Fibroblast of lung (primary cell): ENCODE measurements at places on chromosomes 11 and 22. TPM values are rescaled to one million over a fixed set of nuclear protein-coding genes. Genes with fewer than 3 reads are reported as not detected.
A peak's percentile ranks its signal among the peaks of the same experiment; 100 is the strongest.

BRMS1 gene
- 43.9 and 50.6 TPM in 2 replicates for total RNA-seq

GRCh38 chr11:104075091-104075490 is 38.7 kb downstream of the DDI1 start:
- no peaks in the 10 kb centered on the region for H3K27me3 ChIP-seq
- H3K4me1 ChIP-seq = no peaks in the 10 kb centered on the region
- no peak overlapping the region for H3K4me3 ChIP-seq
- no peaks in the 10 kb centered on the region for H3K36me3 ChIP-seq
- DNase-seq = no peak

GRCh38 chr11:125093502-125093901 is 17.9 kb downstream of the TMEM218 start:
- DNase-seq = no peak
- no peaks in the 10 kb centered on the region for H3K27me3 ChIP-seq
- peaks cover 12% of the 10 kb centered on the region for H3K4me1 ChIP-seq
- no peak overlapping the region for H3K4me3 ChIP-seq
- no peaks in the 10 kb centered on the region for H3K36me3 ChIP-seq

SAA4 gene
- total RNA-seq = not detected in 2 replicates

ASCL2 gene
- total RNA-seq = not detected in 2 replicates

APOBEC3G gene
- 21.8 and 22.1 TPM in 2 replicates for total RNA-seq

DNA sequence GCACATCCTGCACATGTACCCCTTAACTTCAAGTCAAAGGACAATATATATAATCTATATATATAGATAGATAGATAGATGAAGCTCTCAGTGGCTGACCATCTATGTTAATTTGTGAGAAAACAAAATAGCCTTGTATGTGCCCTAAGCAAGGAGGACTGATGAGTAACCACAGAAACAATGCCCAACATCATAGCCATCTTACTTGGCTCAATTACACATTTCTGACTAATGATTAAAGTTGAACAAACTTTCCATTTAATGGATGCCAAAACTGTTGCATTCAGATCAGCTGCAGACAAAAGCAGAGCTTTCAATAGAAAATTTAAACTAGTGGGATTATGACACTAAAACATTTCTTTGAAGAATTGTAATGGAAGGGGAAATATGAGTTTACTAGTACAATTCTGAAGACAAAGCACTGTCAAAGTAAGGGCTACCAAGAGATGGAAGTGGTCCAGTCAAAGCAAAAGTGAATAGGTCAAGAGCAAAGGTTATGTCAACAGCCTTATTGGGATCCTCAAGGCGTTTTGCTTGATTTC is 1188.2 kb upstream of the RAG2 start:
- H3K36me3 ChIP-seq = no peaks in the 10 kb centered on the region
- DNase-seq = peak; percentile 94
- H3K27ac ChIP-seq = no peak overlapping the region
- no peaks in the 10 kb centered on the region for H3K27me3 ChIP-seq

DNA sequence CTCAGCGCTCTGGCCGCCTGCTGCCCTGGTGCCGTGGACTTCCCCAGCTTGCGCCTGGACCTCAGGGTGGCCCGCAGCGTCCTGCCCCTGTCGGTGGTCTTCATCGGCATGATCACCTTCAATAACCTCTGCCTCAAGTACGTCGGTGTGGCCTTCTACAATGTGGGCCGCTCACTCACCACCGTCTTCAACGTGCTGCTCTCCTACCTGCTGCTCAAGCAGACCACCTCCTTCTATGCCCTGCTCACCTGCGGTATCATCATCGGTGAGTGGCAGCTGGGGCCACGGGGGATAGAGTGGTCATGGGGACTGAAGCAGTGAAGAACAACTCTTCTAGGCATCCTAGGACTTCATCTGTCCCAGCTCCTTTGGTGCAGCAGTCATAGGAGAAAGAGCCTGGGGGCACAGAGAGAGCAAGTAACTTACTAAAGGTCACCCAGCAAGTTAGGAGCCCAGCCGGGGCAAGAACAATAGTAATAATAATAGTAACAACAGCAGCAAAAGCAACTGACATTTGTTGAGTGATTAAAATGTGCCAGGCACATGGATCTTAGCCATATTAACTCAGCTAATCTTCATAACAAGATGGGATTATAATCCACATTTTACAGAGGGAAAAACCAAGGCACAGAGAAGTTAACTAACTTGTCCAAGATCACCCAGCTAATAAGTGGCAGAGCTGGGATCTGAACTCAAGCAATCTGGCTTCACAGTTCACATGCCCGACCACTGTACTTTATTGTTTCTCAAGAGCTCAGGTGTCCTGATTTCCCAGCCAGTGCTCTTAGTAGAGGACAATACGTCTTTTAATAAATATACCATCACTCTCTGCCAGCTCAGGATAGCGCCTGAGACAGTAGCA is 1.4 kb downstream of the SLC35C1 start:
- no peaks in the 10 kb centered on the region for H3K27me3 ChIP-seq
- DNase-seq = no peak
- peaks cover 7% of the 10 kb centered on the region for H3K4me1 ChIP-seq
- peaks cover 9% of the 10 kb centered on the region for H3K36me3 ChIP-seq
- H3K4me3 ChIP-seq = peak overlapping the region; percentile 88

HORMAD2 gene
- not detected in 2 replicates for total RNA-seq

DNA sequence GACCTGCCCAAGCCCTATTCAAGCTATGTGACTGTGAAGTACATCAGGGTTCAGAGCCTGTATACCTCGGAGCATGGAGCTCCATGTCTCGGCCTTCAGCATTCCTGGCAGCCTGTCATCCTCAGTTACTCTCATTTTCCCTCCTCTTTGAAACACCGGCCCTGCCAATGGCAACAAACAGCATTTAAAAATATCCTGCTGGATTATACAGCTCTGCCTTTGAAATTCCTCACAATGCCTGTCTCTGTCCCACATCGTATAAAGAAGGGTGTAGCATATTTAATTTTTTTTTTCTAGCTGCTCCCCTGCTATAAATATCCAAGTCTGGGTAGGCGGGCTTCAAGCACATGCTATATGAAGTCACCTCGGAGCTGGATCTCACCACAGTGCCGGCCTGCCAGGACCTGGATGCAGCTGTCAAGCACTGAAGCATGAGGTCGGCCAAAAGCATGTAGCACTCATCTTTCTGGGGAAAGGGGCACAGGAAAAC is 11.8 kb downstream of the ABTB2 start:
- H3K27me3 ChIP-seq = no peaks in the 10 kb centered on the region
- H3K4me1 ChIP-seq = peaks cover 33% of the 10 kb centered on the region
- no peaks in the 10 kb centered on the region for H3K36me3 ChIP-seq
- DNase-seq = peak; percentile 87

GRCh38 chr11:93659841-93660240 is 1.6 kb upstream of the CEP295 start:
- no peaks in the 10 kb centered on the region for H3K36me3 ChIP-seq
- H3K27me3 ChIP-seq = no peaks in the 10 kb centered on the region
- H3K4me3 ChIP-seq = no peak overlapping the region

GRCh38 chr11:44816761-44817160 is 90.0 kb downstream of the TSPAN18 start:
- no peak for DNase-seq
- no peaks in the 10 kb centered on the region for H3K4me1 ChIP-seq
- H3K36me3 ChIP-seq = no peaks in the 10 kb centered on the region
- no peak overlapping the region for H3K27ac ChIP-seq

NELL1 gene
- not detected in 2 replicates for total RNA-seq

- no peak overlapping the region for H3K27ac ChIP-seq
- no peaks in the 10 kb centered on the region for H3K36me3 ChIP-seq
- no peaks in the 10 kb centered on the region for H3K27me3 ChIP-seq
- H3K4me3 ChIP-seq = no peak overlapping the region
- H3K4me1 ChIP-seq = peaks cover 33% of the 10 kb centered on the region
Measured at GRCh38 chr11:85823816-85824215, 12.9 kb upstream of the SYTL2 start.

- H3K36me3 ChIP-seq = no peaks in the 10 kb centered on the region
- H3K4me1 ChIP-seq = no peaks in the 10 kb centered on the region
- no peak overlapping the region for H3K27ac ChIP-seq
- no peaks in the 10 kb centered on the region for H3K27me3 ChIP-seq
Measured at GRCh38 chr11:83609191-83609590, 323.0 kb upstream of the CCDC90B start.

GRCh38 chr11:128480066-128480465 is 107.3 kb downstream of the ETS1 start:
- H3K27ac ChIP-seq = peak overlapping the region; percentile 79
- H3K27me3 ChIP-seq = no peaks in the 10 kb centered on the region
- H3K4me3 ChIP-seq = no peak overlapping the region
- DNase-seq = no peak
- peaks cover 18% of the 10 kb centered on the region for H3K36me3 ChIP-seq

GRCh38 chr22:17479135-17479534 is 84.2 kb upstream of the SLC25A18 start:
- H3K4me3 ChIP-seq = no peak overlapping the region
- H3K27ac ChIP-seq = no peak overlapping the region
- no peak for DNase-seq
- no peaks in the 10 kb centered on the region for H3K27me3 ChIP-seq

- H3K4me3 ChIP-seq = no peak overlapping the region
- peaks cover 7% of the 10 kb centered on the region for H3K4me1 ChIP-seq
- no peaks in the 10 kb centered on the region for H3K36me3 ChIP-seq
- peak overlapping the region; percentile 17 for H3K27ac ChIP-seq
Measured at GRCh38 chr22:31637891-31638618, 24.0 kb downstream of the PISD start.

DNA sequence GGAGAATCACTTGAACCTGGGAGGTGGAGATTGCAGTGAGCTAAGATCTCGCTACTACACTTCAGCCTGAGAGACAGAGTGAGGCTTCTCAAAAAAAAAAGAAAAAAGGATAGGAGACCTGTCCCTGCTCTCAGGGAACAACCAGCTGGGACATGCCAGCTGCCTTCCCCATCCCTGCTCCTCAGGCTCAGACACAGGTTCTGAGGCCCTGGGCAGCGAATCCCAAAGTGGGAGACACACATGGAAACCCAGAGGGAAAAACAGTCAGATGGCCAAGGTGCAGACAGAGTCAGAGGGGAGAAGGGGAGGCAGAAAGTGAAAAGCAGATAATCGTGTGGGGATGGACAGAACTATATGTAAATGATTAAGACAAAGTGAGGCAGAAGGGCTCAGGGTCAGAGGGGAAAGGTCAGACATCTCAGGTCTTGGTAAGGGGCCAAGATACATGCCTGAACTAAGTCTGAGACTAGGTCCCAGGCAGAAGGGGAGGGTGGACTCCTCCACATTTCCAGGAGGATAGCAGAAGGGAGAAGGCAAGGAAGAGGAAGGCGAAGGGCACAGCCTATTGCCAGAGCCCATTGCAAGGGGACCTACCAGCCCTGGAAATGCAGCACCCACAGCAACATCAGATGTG is 14.2 kb downstream of the STARD10 start:
- no peak overlapping the region for H3K27ac ChIP-seq
- DNase-seq = no peak
- peaks cover 3% of the 10 kb centered on the region for H3K27me3 ChIP-seq
- no peaks in the 10 kb centered on the region for H3K36me3 ChIP-seq
- no peak overlapping the region for H3K4me3 ChIP-seq

DNA sequence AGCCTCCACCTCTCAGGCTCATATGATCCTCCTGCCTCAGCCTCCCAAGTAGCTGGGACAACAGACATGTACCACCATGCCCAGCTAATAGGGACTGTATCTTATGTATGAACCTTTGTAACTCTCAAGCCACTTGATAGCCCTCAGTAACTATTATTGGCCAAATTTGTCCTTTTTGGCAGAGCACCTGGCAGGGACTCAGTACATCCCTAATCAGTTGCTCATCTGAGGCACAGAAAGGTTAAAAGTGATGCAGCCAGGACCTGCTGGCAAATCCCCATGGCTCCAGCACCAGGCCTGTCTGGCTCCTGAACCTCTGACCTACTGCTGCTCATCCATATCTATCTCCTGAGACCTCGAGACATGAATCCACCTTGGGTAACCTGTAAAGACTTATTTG is 21.1 kb upstream of the XBP1 start:
- H3K27ac ChIP-seq = no peak overlapping the region
- no peaks in the 10 kb centered on the region for H3K4me1 ChIP-seq
- DNase-seq = no peak
- no peak overlapping the region for H3K4me3 ChIP-seq
